Putamen (tissue), 1 donor: ENCODE measurements at places on chromosomes 11 and 22.

DNA sequence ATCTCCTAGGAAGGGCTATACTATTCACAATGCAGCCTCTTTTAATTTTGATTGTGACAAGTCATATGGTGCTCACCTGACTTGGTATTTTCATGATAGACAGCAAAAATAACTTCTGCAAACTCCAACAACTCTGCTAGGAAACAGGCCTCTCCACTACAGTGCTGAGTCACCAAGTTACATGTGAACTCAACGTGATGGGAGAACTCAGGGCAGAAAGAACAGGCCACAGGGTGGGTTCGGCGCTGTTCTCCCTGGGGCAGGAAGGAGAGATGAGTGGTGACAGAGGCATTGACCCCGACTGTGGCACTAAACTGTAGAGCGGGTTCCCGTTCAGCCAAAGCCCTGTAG lies 76.6 kb upstream of the UCP3 start:
- DNase-seq: peak; percentile 40

GRCh38 chr11:88552379-88553062 lies 215.0 kb upstream of the CTSC start:
- DNase-seq: no peak

DNA sequence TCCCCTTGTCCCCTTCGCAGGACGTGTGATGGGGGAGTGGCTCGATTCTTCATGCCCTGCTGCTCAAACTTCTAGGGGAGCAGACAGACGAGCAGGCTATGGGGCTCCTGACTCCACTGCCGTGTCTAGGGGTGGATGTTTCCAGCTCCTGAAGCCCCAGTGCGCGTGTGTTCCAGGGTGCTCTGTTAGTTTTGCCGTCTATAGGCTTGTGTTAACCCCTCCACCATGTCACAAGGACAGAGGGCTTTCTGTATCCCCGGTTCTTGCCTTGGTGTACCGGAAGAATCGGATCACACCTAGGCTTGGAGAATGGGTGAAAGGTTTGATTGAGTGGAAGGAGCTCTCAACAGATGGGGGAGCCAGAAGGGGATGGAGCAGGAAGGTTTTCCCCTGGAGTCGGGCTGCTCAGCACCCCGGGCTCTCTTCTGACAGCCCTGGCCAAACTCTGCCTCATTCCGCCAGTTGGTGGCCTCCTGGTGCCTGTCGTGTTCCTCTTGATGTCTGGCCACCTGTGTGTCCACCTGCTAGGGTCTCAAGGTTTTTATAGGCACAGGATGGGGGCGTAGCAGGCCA lies 810.7 kb downstream of the BRD1 start:
- DNase-seq: no peak

- DNase-seq: no peak
Measured at GRCh38 chr22:48103126-48103875, 1340.9 kb downstream of the TBC1D22A start.

DNA sequence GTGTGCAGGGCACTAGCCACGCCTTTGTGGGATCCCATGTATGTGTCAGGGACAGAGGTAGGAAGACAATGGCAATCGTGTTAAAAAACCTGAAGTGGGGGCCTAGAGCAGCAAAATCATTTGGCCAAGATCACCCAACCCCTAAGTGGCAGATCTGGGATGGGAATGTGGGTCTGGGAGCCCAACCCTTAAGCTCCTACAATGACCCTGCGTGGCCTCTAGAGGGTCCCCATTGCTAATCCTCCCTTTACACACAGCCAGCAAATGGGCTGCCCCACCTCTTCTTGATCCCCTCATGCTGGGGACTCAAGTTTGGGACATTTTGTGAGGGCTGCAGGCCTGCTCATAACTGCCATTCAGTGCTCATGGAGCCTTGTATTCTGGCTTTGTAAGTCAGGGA lies 73.2 kb upstream of the SUSD2 start:
- no peak for DNase-seq

DNA sequence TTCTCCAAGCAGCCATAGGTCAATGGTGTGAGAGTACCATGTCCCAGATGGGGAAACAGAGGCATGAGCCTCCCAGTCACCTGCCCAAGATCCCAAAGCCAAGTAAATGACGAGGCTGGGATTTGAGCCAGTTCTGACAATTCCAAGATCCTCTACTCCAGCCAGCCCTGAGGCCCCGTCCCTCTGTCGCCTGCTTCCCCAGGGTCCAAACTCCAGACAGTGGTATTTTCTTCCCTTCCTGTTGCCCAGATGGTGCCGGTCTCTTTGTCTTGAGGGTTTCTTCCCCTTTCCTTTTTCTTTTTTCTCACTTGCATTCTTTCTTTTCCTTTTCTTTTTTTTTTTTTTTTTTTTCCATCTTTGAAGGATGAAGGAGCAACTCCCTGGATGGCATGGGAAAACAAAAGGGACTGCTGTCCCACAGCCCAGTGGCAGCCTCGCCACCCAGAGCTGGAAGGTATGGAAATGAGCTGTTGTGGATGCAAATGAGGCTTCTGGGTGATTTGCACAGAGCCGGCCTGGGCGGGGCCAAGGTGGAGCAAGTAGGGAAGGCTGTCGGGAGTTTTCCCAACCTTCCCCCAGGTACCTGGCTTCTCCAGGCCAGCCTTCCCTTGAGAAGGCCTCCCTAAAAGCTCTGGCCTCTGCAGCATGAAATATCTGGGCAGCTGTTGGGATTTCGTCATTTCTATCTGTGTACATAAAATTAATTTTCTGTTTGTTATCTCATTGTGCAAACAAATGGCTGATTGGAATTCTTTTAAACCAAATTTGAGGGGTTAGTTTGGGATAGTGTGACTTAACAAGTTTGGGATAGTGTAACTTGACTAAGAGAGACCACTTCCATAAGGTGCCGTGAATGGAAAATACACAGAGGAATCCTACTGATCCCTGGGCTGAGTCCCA lies 146.8 kb downstream of the MN1 start:
- no peak for DNase-seq

- DNase-seq: no peak
Measured at GRCh38 chr11:57072640-57073039, 83.9 kb downstream of the OR5AK2 start.

DNA sequence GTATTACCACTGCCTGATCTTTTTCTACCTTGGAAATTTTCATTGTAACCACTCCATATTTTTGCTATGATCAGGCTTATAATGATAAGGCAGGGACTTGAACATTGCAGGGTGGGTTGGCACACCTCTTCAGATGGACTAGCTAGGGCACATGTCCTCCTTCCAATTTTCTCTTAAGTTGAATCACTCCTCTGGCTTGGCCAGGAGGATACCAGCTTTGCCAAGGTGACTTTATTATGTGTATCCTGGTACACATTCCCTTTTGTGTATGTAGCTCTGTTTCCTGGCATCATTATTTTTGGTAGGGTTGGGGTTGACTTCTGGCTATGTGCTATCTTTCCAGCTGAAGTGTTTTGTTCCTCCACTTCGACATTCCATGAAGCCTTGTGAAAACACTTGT lies 8.5 kb upstream of the LDLRAD3 start:
- no peak for DNase-seq

GRCh38 chr11:15276621-15277020 lies 161.9 kb downstream of the INSC start:
- DNase-seq: no peak
